H1 (cell line): ENCODE measurements at places on chromosomes 7 and 10.

- DNase-seq: no peak
Observed at GRCh38 chr10:114839901-114840300, 18.3 kb downstream of the FHIP2A start.

GRCh38 chr7:36191292-36191920 is 38.4 kb downstream of the EEPD1 start:
- no peak for DNase-seq

DNA sequence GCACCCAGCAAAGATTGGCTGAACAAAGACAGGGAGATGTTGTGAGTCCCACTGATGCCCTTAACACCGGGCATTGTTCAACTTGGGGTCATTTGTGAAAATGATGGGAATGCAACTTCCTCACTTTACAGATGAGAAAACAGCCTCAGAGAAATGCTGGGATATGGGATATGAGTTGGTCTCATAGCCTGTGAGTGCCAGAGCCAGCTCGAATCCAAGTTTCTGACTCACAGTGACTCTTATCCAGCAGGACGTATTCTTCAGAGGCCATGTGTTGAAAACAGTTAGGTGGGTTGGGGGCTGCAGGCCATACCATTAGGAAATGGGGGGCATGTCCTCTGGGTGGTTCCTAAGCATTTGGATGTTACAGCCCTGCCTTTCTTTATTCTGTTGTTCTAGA is 45.2 kb downstream of the KIAA1217 start:
- no peak for DNase-seq

- DNase-seq: no peak
Observed at GRCh38 chr7:30837581-30837980, 66.4 kb downstream of the MINDY4 start.

DNA sequence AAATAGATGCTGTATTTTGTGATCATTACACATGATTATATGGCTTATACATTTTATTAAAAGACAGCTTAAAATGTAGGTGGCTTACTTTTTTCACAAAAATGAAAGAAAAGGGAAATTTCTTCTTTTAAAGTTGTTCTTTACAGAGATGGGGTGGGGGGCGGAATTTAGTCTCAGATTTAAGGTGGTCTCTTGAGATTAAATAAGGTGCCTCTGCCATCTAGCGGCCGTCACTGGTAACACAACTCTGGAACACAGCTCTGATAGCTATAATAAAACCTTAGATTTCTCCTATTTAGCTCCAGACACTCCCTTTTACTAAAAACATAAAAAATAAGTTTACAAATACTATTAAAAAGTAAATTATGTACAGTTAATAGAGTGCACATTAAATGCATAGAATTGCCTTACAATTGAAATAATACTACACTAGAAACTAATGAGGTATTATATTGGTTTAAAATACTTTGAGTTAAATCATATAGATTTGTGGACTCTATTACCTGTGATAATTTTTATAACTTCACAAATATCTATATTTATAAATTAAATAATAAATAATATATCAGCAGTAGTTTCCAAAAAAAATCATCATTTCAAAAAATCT is 210.9 kb downstream of the DGKB start:
- DNase-seq: peak; percentile 29
